ENCODE measurements at places on chromosomes 2 and 18.
A peak's percentile ranks its signal among the peaks of the same experiment; 100 is the strongest.

- DNase-seq, result no peak
Measured at GRCh38 chr2:25054720-25055119, 12.8 kb downstream of the EFR3B start.

DNA sequence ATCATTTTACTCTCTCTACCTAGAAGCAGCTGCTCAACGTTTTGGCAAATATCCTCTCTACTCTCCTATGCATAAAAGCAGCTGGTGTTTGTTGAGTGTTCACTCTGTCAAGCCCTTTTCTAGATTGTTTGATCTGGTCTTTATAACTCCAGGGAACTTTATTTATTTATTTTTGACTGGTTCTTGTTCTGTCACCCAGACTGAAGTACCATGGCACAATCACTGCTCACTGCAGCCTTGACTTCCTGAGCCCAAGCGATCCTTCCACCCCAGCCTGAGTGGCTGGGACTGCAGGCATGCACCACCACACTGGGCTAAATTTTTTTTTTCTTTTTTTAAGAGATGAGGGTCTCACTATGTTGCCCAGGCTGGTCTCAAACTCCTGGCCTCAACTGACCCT is 12.7 kb downstream of the CATIP start:
- DNase-seq, result no peak

DNA sequence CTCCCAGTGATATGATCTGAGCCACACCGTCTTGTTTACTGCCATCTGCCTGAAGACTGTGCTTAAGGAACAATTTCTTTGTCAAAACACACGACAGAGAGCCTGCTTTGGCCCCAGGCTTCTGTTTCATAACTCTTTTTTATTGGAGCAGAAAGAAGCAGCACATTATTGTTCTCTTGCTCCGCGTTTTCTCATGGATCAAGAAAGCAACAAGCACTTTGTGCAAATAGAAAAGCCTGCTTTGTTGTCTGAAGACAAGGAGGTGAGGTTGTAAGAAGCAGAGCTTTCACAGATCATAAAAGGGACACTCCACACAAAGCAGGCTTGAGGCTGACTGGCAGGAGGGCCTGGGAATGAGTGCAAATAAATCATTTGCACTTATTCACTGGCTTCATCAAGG is 118.3 kb upstream of the FAM136A start:
- no peak for DNase-seq

GRCh38 chr2:158573739-158574138 is 117.0 kb downstream of the PKP4 start:
- DNase-seq, result no peak

DNA sequence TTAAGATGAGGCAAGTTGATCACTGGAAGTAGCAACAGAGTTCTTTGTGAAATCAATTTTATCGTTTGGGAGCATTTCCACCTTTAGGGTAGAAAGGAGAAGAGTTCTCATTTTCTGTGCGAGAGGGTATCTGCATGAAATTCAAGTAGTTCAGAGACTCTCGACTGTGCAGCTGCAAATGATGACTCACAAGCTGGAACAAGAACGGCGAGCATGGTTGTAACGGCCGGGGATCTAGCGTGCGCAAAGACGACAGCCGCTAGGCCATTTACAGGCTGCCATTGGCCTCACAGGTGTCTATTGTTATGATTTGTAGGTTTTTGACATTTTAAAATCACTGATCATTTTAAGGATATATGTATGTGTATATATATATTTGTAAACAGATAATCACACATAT is 5.2 kb downstream of the KLHL29 start:
- no peak for DNase-seq

GRCh38 chr2:209579230-209579749 is 155.4 kb downstream of the MAP2 start:
- DNase-seq, result peak; percentile 55

DNA sequence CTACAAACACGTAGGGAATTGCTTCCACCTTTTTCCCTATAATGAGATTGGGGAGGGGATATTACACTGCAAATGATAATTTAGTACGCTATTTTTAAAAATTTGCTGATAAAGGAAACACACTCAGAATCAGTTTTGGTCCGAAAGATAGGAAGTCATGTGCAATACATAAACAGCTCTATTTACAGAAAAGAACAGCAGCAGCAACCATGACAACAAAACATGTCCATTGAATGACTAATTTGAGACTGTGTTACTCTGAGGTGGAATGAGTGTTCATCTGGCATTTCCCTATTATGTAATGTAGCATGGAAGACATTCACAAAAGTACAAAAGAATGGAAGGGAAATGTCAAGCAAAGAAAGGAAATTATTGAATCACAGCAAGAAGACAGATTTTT is 337.2 kb downstream of the NBAS start:
- no peak for DNase-seq

GRCh38 chr18:69874058-69874457 is 73.6 kb downstream of the CD226 start:
- DNase-seq, result no peak

- DNase-seq, result no peak
Measured at GRCh38 chr18:62739911-62740310, 24.6 kb downstream of the PHLPP1 start.

GRCh38 chr2:157819761-157820160 is 56.4 kb downstream of the ACVR1 start:
- DNase-seq, result no peak

- DNase-seq, result no peak
Measured at GRCh38 chr2:152581360-152581759, 135.9 kb downstream of the PRPF40A start.

GRCh38 chr2:25071966-25072365 is 30.1 kb downstream of the EFR3B start:
- DNase-seq, result no peak

- no peak for DNase-seq
Measured at GRCh38 chr18:25594351-25594750, 242.4 kb upstream of the ZNF521 start.

- no peak for DNase-seq
Measured at GRCh38 chr2:207825045-207825954, 55.6 kb upstream of the FZD5 start.

DNA sequence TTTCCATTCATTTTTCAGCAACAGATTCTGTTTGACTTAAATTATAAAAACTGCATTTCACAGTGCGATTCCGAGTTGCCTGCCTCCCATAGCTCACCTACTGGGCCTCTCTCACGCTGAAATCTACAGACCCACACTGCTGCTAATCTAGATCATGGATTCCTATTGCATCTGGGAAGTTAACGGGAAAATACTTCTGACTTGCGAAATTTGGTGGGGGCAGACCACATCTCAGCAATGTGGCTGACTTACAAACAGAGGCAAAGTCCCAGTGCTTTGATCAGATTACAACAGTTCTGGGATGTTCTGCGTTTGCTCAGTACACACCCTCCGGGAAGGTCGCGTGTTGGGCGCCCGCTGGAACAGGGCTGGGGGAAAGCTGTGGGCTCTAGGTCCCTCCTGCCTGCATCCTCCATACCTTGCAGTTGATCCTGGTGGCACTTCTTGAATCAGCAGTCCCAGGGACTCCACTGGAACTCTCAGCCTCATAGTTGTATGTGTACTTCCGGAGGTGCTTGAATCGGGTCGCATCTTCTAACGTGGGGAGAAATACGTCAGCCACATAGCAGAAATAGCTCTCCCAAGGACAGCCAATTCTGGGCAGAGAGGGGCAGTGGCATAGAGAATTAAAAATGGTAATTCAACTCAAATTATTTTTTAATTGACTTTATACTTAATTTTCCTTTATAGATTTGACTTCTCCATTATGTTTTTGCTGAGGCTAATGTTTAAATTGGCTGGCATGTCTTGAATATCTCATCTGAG is 1.7 kb downstream of the APOB start:
- DNase-seq, result no peak

GRCh38 chr18:54798186-54798585 is 30.1 kb upstream of the RAB27B start:
- DNase-seq, result no peak

DNA sequence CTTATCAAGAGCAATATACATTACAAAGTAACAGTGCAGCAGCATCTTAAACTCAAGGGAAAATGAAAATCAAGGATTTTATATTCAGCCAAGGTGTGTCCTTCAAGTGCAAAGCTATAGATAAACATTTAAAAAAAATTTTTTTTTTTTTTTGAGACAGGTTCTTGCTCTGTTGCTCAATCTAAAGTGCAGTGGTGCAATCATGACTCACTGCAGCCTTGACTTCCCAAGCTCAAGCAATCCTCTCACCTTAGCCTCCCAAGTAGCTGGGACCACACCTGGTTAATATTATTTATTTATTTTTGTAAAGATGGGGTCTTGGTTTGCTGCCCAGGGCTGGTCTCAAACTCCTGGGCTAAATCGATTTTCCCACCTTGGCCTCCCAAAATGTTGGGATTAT is 9.0 kb downstream of the CDKL4 start:
- no peak for DNase-seq

All from ecto neural progenitor cell (in vitro differentiated cells).